Fibroblast of skin of scalp (primary cell): ENCODE measurements at places on chromosomes 11 and 22.

DNA sequence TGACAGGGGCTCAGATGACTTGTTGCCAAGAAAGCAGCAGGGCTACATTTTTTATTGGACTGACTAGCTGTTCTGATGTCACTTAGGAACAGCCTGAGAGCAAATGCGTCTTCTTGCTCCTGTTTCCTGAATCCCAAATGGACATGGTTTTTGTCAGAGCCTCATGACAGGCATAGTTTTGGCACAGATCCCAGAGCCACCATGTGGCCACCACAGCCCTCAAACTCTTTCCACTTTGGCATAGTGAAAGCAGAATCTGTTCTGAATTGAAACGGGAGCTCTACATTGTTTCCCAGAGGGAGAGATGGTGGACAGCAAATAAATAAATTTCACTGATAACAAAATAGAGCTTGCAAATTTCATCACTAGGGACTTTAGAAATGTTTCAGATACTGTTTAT is 222.2 kb downstream of the C11orf87 start:
- peak; percentile 62 for DNase-seq

GRCh38 chr11:60389279-60389910 is 6.9 kb upstream of the MS4A14 start:
- no peak for DNase-seq

GRCh38 chr11:10476342-10476741 is 21.3 kb downstream of the AMPD3 start:
- no peak for DNase-seq

DNA sequence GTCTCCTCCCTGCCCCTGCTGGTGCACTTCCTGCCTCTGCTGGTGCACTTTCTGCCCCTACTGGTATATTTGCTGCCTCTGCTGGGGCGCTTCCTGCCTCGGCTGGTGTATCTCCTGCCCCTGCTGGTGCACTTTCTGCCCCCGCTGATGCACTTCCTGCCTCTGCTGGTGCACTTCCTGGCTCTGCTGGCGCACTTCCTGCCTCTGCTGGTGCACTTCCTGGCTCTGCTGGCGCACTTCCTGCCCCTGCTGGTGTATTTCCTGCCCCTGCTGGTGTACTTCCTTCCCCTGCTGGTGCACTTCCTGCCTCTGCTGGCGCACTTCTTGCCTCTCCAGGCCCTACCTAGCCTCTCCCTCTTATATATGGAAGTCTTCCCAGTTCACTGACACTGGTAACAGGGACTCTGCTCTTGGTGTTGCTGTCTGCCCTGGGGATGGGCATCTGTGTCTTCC is 10.1 kb downstream of the MTFP1 start:
- no peak for DNase-seq

DNA sequence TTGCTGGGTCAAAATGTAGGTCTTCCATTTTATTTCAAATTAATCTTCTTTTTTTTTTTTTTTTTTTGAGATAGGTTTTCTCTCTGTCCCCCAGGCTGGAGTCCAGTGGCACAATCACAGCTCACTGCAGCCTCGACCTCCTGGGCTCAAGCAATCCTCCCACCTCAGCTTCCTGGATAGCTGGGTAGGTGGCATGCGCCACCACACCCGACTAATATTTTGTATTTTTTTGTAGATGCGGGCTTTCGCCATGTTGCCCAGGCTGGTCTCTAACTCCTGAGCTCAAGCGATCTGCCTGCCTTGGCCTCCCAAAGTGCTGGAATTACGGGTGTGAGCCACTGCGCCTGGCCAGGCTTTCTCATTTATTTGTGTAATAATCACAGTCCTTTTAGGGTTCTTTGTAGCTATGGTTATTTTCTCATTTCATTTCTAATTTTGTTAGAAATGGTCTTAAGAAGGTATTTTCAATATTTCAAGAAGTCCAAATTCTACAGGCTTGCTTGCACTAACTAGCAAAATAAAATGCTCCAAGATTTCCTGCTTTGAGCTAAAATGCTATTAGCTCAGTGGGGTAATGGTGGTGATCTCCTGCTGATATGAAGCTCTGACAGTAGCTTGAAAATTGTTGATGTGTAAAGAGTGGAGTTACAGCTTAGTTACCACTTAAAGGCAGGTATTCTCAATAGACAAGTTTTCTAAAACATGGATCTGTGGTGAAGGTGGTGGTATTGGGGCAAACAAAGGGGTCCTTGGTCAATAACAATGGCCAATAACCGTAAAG is 50.0 kb downstream of the RBX1 start:
- no peak for DNase-seq
